ENCODE measurements at places on chromosomes 6 and 20.

DNA sequence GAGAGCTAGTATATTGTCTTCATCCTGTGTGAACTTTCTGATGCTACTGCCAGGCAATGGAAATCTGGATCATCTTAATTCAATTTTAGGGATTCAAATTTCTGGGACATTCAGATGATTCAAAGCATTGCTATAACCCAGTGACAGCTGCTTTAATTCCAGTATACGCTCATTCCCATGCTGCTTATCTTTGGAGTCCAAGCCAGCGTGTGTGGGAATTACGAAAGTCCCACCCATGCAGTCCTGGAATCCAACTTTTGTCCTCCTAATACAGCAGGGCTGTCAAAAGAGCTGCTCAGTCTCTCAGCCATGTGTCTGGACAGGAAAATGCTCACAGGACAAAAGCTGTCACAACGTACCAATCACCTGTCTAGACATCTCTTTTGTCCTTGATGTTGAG is 219.8 kb downstream of the LAMA2 start:
- no peak for DNase-seq

GRCh38 chr20:38156888-38157634 is 8.0 kb downstream of the TGM2 start:
- DNase-seq: no peak

GRCh38 chr6:39983193-39983592 is 48.9 kb upstream of the MOCS1 start:
- no peak for DNase-seq

GRCh38 chr6:105459049-105459448 is 56.2 kb upstream of the PREP start:
- DNase-seq: peak; percentile 30

DNA sequence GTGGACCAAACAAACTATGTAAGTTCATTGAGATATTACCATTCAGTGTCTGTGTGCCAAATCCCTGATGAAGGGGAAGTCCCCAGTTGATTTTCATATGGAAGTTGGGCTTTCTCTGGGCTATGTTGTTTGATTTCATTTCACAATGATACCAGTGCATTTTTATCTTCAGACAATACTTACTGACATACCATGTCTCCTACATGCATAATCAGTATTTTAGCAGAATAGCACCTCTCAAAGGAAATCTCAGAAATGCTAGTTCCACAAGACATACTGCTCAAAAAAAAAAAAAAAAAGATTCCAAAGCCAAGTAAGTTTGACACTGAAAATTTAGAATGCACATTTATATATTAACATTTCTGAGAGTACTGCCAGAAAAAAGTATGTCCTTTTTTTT is 168.8 kb upstream of the RNF217 start:
- DNase-seq: no peak

GRCh38 chr6:14921170-14921569 is 324.7 kb upstream of the JARID2 start:
- DNase-seq: peak; percentile 17

- DNase-seq: no peak
Observed at GRCh38 chr6:159312206-159312605, 143.0 kb downstream of the FNDC1 start.

Measured in CD4-positive, alpha-beta T cell treated with Interleukin-1 beta for 1 hour (primary cell).